ENCODE measurements at places on chromosomes 3 and 15.

- no peak for DNase-seq
These were observed 34.2 kb downstream of the BCL2L10 start for GRCh38 chr15:52078197-52078875.

GRCh38 chr15:43390723-43391122 is 19.8 kb downstream of the TUBGCP4 start:
- no peak for DNase-seq

- no peak for DNase-seq
These were observed 6.4 kb upstream of the ISL2 start for GRCh38 chr15:76330080-76330680.

- DNase-seq, result no peak
These were observed 10.9 kb upstream of the EHD4 start for GRCh38 chr15:41983221-41983620.

- no peak for DNase-seq
These were observed 133.4 kb downstream of the VGLL4 start for GRCh38 chr3:11510356-11510755.

DNA sequence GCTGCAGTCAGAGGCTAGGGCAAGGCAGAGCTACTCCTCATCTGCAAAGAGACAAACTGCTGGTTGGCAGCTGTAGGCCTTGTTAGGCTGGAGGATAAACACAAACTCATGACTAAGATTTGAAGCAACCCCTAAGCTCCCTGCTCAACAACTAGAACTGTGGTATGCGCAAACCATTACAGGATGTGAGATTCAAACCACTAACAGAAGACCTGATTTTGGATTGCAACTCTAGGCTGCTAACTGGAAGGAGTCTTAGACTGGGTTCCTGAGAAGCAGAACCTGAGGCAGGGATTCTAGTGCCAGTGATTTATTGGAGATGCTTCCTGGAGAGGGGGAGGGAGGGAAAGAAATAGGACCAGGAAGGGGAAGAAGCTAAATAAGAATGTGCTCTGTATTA is 22.5 kb downstream of the CCR4 start:
- no peak for DNase-seq
